ENCODE measurements at places on chromosomes 12 and 14.

DNA sequence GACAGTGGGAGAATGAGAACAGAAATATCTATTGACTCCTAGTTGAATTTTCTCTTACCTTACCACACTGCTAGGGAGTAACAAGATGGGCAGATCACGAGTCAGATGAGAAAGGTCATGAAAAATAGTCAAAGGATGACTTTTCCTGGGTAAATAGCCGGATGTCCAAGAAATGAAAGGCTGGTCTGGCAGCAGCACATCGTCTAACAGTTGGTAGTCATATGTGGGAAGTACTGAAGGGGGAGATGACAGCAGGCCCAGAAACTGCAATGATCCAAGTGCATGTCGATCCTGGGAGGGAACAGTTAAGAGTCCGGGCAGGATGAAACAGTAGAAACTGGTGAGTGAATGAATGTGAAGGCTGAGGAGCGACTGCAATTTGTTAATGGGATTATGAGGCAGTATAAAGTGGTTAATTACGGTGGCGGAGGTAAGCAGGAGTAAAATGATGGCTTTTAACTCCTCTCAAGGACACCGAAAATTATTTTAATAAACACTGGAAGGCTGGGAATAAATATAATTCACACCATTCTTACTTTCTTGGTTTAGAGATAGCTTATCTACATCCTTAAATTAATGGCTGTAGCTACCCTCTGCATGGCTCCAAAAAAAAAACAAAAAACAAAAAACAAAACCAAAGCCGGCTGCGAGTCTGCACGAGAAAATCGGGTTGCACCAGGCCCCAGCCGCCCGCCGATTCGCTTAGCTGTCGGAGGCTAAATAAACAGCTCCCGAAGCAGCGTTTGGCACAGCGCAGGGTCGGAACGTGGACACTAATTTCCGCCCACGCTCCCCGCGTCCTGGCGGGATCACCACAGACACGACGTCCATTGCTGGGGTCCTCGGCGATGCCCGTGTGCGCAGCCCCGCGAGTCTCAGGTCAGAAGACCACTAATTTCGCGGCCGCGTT, 1.0 kb upstream of the ERC1 start:
- peak; percentile 60 for DNase-seq

DNA sequence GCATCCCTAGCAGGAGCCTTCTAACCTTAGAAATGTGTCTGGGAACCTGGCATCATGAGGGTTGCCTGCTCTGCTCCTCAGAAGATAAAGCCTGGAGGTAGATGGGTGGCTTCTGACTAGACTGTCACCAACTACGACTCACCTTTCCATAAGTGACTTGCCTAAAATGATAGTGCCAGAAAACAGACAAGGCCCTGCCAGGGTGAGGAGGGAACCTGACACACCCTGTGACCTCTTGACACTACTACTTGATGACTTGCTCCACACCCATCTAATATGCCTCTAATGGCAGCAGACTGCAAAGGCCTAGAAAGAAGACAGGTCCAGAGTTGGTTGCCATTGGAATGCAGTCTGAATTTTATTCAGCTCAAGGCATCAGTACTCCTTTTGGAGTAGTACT, 9.4 kb downstream of the RNF41 start:
- DNase-seq: no peak

- DNase-seq: no peak
Observed at GRCh38 chr12:105729181-105729771, 398.8 kb downstream of the C12orf75 start.

DNA sequence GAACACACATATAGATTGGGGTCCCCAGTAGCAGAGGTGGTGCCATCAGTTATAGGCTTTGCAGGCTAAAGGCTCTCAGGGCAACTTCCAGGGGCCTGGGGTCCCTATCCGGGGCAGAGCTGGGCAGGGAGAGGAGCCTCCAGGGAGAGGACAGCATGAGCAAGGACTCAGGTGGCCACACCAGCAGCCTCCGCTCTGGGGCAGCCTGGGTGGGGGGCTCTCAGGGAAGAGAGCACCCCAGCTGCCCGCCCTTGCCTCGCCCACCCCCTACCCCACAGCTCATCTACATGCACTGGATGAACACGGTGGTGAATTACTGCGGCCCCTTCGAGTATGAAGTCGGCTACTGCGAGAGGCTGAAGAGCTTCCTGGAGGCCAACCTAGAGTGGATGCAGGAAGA, 14.0 kb downstream of the PLBD2 start:
- DNase-seq: no peak

GRCh38 chr14:53356361-53357150, 203.4 kb upstream of the DDHD1 start:
- DNase-seq: peak; percentile 28

DNA sequence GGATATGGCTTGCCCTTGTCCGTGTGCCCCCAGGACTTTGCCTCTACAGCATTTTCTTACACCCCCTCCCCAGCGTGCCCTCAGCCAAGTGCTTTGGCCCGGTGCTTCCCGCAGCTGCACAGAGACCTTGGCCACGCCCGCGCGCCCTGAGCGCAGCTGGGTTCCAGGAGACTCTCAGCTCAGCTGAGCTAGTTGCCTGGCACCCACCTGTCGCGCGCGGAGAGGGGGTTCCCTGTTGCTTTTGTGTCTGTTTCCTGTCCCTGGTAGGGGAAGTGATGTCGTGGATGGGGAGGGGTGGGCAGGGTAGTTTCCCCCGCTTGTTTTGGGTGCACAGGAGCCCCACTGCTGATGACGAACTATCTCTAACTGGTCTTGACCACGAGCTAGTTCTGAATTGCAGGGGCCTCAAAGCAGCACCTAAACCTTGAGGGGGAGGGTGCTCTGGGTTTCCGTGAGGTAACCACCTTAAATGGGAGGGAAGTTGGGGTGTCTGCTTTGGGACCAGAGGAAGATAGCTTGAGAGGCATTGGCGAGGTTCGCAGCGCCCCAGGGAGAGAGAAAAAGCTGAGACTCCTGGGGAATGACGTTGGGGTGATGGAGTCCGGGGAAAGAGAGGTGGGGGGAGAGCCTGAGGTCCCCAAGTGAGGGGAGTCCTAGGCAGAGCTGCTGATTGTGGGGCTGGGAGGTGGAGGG, 1.5 kb downstream of the DIO3 start:
- no peak for DNase-seq

DNA sequence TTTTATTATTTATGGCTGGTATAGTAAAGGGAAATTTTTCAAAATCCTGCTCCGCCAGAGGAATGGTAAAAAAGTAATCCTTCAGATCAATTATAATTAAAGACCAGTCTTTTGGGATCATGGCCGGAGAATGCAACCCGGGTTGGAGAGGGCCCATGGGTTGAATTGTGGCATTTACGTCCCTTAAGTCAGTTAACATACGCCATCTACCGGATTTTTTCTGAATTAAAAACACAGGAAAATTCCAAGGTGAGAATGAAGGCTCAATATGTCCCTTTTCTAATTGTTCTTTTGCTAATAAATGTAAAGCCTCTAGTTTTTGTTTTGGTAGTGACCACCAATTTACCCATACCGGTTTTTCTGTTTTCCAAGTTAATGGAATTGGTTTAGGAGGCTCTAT, 602.8 kb downstream of the ALG10 start:
- DNase-seq: peak; percentile 20

DNA sequence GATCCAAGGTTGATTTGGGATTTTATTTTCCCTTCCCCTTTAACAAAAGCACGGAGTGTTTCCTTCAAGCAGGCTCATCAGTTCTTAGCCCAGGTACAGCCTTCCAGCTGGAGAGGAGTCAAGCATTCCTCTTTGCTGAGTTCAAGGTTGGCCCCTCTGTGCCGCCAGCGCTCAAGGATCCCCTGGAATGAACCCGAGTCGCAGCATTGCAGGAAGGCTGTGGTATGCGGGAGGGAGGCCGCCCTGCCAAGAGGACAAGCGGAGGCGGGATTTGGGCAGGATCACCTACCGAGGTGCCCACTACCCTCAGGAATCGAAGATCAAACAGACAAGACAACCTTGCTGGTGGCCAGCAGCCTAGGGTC, 53.9 kb upstream of the NCOR2 start:
- peak; percentile 75 for DNase-seq

DNA sequence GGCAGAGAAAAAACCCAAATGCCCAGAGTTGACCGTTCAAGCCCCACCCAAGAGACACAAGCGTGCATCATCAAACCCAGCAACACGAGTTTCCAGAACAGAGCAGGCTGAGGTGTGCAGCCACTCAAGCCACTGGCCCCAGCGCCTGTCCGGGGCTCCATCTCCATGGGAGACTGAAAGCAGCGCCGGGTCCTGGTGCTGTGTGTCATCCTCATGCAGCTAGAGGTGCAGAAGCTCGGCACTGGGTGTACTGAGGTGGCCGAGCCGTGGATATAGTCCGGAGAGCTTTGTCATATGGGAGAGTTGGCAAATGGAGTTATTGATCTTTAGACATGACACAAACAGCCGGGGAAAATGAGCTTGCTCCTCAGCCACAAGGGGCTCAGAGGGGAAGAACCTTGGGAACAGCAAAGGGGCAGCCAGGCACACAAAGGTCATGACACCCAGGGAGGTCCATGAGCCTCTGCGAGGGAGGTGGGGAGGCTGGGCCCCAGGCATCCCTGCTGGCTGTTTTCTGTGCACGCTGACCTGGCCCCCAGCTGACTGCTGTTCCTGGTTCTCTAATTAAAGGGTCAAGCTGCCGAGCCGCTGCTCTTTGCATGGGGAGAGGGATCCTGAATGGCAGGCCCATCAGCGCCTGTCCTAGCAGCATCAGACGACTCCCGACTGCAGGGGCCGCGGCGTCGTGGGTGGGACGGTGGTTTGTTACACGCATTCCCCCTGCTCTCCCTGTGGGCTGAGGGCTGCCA, 145.4 kb upstream of the SFSWAP start:
- no peak for DNase-seq

GRCh38 chr12:114709112-114709511, 25.1 kb upstream of the TBX3 start:
- no peak for DNase-seq

GRCh38 chr14:80645667-80646413, 295.7 kb downstream of the CEP128 start:
- peak; percentile 10 for DNase-seq

DNA sequence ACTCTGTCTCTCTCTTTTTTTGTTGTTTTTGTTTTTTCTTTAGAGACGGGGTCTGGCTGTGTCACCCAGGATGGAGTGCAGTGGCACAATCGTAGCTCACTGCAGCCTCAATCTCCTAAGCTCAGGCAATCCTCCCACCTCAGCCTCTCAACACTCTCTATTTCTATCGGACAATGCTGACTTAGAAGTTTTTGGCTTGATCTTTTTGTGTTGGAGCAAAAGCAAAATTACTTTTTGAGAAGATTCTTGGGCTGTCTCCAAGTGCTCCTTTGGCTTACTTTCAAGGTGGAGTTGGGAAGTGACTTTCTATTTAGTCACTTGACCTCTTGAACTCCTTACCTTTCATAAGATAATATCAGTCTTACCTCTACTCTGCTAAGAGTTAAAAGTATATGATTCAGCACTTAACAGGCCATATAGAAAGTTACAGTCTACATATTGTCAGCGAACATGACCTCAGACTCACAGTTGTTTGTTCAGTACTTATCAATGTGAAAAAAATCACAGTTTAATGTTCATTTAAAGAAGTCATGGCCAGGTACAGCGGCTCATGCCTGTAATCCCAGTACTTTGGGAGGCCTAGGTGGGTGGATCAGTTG, 15.4 kb upstream of the MIA2 start:
- DNase-seq: peak; percentile 85

DNA sequence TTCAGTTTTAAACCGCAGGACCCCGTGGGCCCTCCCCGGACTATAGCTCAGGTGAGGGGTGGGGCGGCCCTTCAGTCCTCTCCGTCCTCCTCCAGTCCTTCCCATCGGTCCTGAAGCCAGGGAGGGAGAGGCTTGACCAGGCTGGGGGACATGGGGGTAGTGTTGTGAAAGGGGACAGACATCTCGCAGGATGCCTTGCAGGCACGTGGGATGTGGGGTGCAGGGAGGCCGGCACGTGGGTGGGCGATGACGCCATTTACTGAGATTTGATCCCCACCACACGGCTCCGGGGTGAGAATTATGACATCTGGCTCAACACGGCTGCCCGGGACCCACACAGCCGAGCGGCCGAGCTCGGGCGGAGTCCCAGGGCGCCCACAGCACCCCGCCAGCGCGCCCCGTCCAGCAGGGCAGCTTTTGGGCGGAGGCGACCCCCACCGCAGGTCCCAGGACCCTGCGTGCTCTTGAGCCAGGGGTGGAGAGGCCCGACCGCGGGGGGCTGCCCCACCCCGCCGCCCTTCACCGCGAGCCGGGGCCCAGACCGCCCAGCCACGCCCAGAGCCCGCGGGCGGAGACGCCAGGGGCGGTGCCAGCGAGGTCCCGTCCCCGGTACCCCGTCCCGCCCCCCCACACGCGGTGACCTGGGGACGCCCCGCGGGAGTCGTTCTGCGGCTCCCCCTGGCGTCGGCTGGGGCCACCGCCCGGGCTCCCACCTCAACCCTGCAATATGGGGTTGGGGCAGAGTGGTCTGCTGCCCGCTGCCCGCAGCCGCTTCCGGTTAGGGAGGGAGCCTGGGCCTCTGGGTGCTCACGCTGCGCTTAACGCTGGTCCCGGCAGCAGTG, 3.3 kb upstream of the EXOC3L4 start:
- DNase-seq: peak; percentile 18

GRCh38 chr12:99390707-99391106, 256.8 kb upstream of the GARIN6 start:
- no peak for DNase-seq

- DNase-seq: peak; percentile 43
Observed at GRCh38 chr12:95976416-95976832, 19.7 kb downstream of the HAL start.

DNA sequence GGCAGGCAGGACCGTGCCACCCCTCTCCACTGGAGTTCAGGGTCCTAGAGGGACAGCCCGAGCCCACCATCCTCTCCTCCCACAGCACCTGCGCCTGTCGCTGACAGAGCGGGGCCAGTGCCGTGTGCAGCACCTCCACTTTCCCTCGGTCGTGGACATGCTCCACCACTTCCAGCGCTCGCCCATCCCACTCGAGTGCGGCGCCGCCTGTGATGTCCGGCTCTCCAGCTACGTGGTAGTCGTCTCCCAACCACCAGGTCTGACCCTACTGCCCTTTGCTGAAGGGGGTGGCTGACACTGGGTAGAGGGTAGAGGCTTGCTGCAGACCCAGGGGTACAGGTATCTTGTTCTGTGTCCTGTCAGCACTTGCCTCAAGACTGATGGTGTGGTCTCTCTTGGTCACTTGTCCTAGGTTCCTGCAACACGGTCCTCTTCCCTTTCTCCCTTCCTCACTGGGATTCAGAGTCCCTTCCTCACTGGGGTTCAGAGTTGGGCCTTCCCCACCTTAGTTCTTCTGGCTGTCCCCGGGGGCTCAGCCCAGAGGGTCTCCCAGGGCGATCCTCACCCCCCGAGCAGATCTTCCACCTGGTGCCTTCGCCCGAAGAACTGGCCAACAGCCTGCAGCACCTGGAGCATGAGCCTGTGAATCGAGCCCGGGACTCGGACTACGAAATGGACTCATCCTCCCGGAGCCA, 42.0 kb downstream of the SH2B3 start:
- no peak for DNase-seq
